ENCODE measurements at places on chromosomes 4 and X.

DNA sequence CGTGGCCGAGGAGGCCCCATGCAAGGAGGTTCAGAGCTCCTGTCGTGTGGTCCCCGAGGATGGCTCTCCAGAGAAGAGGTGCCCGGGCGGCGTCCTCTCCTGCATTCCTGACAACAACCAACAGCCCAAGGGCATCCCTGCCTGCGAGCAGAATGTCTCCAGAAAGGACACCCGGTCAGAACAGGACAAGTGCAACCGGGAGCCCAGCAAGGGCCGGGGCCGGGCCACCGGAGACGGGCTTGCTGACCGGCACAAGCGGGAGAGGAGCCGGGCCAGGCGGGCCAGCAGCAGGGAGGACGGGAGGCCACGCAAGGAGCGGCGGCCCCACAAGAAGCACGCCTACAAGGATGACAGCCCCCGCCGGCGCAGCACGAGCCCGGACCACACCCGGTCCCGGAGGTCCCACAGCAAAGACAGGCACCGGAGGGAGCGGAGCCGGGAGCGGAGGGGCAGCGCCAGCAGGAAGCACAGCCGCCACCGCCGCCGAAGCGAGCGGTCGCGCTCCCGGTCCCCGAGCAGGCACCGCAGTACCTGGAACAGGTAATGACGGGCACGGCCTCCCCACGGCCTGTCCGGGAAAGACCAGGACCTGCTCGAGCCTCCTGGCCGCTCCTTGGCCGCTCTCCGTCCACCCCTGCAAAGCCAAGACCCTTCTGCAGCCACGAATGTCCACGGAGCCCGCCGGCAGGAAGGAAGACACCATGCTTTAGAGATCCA lies 9.8 kb downstream of the AKAP17A start:
- no peak for DNase-seq

GRCh38 chr4:53558065-53558801 lies 33.1 kb downstream of the LNX1 start:
- no peak for DNase-seq

- no peak for DNase-seq
These were observed 2.8 kb upstream of the PCDH7 start for GRCh38 chr4:30717208-30718020.

DNA sequence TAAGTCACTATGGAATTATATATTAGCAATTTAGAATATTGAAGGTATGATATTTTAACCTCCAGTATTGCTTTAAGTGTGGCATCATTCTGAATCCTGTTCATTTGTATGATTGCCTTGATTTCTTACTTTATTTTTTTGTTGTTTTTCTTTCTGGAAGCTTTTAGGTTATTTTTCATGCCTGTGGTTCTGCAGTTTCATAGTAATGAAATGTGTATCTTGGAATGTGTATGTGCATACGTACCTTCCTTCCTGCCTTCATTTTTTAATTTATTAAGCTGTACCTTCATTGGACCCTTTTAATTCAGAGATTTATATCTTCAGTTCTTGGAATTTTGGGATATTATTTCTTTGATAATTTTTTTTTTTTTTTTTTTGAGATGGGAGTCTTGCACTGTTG lies 22.1 kb downstream of the CPEB2 start:
- DNase-seq = no peak

- DNase-seq = no peak
These were observed 15.2 kb upstream of the BCOR start for GRCh38 chrX:40112996-40113395.

Data from stimulated activated effector memory CD8-positive, alpha-beta T cell treated with anti-CD3 and anti-CD28 coated beads, Interleukin-12 subunit alpha, Interleukin-12 subunit beta, amount 100 ng/mL, for 72 hours (primary cell).